ENCODE measurements at places on chromosomes 3 and 15.

DNA sequence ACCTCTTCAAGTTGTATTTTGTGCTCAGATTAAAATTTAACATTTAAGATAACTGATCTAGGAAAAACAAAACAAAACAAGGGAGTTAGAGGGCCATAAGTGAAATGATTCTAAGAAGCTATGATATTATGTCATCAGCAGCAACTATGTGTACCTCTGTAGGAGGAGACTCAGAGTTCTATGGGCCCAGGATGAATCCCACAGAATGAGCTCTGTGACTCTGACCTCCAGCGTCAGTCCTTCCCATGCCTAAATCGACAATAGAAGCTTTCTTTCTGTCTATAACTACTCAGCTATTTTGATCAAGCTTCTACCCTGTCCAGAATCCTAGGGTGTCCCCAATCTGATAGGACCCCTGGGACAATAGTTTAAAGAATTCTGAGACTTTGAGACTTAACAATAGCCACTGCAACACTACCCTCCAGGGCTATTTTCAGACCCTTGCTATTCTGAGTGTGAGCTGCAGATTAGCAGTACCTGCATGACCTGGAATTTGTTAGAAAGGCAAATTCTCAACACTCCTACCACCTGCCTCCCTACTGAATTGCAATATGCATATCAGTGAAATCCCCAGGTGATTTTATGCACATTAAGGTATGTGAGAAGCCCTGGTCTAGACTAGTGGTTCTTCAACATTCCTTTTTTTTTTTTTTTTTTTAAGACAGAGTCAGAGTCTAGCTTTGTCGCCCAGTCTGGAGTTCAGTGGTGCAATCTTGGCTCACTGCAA, 66.7 kb downstream of the ARHGAP31 start:
- no peak for DNase-seq

DNA sequence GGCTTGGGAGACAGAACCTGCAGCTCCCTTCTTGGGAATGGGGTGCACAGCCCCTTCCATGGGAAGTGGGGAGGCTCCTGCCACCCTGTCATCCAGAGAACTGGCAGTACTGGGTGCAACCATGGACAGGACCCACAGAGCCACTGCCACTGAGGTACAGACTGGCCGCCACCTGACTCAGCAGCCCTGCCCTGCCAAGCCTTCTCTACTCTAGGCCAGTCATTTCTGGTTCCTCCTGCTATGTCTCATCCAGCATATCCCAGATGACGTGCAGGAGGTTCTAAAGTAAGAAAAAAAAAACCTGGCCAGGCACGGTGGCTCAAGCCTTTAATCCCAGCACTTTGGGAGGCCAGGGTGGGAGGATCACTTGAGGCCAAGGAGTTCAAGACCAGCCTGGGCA, 76.9 kb upstream of the RPL32 start:
- no peak for DNase-seq

GRCh38 chr3:178584722-178585380, 48.6 kb downstream of the KCNMB2 start:
- no peak for DNase-seq

- no peak for DNase-seq
Measured at GRCh38 chr3:116338713-116339112, 106.6 kb downstream of the LSAMP start.

DNA sequence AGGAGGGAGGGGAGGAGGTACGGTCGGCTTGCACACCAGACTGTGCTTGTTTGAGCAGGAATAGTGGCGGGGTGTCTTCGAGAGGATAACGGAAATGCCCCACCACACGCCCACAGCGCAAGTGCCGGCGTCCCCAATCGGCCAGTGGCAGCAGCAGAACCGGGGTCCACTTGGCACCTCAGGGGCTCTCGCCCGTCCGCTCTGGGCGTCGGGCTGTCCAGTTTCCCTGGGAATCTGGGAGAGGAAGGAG, 53.7 kb downstream of the CCDC54 start:
- DNase-seq: no peak

DNA sequence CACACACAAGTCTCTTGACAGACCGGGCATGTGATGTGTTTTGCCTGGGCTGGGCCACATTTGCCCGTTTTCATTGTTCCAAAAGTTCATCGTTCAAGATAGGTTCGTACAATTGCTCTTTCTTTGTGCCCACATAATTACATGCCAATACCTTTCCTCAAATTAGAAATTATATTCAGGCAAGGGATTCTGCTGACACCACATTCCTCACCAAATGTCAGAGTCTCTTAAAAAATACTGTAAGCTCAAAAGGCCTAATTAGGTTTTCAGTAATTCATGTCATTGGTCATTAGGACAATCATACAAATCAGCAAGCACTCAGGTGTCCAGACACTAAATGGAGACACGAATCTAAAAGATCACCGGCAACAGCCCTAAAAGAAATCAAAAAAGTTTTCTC, 215.3 kb downstream of the ALCAM start:
- no peak for DNase-seq

DNA sequence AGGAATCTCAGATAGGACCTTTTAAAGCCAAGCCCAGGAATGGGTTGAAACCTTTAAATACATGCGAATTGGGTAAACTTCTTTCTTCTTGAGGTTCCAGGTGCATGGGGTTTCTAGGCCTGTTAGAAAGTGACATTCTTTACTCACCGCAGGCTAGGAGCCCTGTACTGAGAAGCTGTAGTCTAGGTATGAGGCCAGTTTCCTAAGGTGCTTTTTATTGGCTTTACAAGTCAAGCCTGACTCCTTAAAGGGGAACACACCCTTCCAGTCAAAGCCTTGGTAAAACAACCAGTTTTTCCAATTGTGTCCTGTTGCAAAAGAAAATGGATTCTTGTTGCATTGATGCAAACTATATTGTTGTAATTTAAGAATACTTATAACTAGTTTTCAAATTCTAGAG, 76.1 kb upstream of the ATP11B start:
- no peak for DNase-seq

- DNase-seq: no peak
Measured at GRCh38 chr15:88048755-88049154, 207.8 kb downstream of the NTRK3 start.

DNA sequence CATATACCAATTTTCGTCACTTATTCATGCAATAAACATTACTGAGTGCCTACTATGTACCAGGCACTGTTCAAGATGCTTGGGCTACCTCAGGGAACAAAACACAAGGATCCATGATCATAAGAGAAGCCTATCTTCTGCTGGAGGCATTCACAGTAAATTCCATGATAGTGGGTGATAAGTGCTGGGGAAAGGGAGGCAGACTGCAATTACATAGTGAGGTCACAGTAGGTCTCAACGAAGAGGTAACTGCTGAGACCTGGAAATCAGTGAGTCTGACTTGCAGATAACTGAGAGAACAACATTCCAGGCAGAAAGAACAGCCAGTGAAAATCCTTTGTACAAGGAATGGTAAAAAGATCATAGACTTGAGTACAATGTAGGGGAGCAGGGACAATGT, 33.6 kb downstream of the RAF1 start:
- no peak for DNase-seq

- peak; percentile 26 for DNase-seq
Measured at GRCh38 chr3:172332256-172333041, 115.8 kb downstream of the GHSR start.

DNA sequence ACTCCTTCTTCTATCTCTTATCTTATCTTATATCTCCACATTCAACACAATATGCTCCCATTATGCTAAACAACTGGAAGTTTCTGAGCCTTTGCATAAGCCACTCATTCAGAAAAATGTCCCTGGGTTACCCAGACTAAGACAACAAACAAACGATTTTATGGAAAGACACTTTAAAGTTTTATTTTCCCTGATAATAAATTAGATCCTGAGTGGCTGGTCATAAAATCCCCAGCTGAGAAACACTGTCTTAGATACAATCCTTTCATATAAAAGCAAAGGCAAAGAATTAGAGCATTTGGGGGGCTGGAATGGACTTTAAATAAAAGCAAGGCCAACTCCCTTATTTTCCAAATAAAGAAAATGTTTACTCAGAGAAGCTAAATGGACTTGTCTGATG, 322.3 kb downstream of the GBE1 start:
- DNase-seq: no peak

GRCh38 chr3:50502584-50503423, 630 bp downstream of the CACNA2D2 start:
- peak; percentile 26 for DNase-seq

- DNase-seq: no peak
Measured at GRCh38 chr3:177427540-177427939, 230.3 kb upstream of the TBL1XR1 start.

GRCh38 chr3:4233488-4233887, 69.7 kb upstream of the SETMAR start:
- no peak for DNase-seq

DNA sequence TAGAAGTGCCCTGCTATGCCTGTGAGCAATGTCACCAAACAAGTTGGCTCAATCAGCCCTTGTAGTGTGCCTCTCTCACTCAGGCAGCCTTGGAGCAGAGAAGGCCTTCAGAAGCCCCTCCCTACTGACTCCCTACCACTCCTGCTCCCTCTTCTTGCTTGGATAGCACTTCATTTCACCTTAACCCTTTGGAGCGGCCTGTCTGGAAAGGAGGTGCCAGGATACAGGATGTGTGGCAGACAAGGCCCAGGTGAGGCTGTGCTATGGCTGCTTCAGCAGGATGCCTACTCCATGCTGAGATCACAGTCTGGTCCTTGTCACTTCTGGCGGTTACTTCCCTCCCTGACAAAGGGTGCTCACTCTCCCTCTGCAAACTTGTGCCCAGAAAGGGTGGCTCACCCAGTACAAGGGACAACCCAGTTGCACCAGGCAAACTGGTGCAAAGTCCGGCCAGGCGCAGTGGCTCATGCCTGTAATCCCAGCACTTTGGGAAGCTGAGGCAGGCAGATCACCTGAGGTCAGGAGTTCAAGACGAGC, 1.1 kb downstream of the MON1A start:
- no peak for DNase-seq

- DNase-seq: no peak
Measured at GRCh38 chr3:14123308-14124222, 1.1 kb downstream of the CHCHD4 start.

DNA sequence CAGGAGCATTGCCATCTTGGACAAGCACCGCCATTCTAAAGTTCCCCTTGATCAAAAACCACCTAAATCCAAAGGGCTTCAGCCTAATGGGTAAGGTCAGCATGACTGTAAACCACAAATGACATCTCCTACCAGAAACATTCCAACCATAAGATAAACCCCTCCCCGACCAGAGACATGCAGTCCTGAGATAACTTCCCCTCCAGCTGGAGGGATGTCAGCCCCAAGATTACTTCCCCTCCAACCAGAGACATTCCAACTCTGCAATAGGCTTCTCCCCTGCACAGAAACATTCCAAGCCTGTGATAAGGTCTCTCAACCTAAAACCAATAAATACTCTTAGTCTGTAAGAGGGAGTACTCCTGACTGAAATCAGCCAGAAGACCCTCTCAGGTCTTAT, 62.7 kb upstream of the DNAJC19 start:
- DNase-seq: no peak

- no peak for DNase-seq
Measured at GRCh38 chr15:81072551-81072950, 61.5 kb upstream of the CFAP161 start.

GRCh38 chr3:157370867-157371266, 65.8 kb upstream of the PTX3 start:
- DNase-seq: no peak

GRCh38 chr3:36318621-36319200, 61.6 kb upstream of the STAC start:
- DNase-seq: no peak

GRCh38 chr3:73245459-73245858, 184.0 kb downstream of the EBLN2 start:
- DNase-seq: no peak

DNA sequence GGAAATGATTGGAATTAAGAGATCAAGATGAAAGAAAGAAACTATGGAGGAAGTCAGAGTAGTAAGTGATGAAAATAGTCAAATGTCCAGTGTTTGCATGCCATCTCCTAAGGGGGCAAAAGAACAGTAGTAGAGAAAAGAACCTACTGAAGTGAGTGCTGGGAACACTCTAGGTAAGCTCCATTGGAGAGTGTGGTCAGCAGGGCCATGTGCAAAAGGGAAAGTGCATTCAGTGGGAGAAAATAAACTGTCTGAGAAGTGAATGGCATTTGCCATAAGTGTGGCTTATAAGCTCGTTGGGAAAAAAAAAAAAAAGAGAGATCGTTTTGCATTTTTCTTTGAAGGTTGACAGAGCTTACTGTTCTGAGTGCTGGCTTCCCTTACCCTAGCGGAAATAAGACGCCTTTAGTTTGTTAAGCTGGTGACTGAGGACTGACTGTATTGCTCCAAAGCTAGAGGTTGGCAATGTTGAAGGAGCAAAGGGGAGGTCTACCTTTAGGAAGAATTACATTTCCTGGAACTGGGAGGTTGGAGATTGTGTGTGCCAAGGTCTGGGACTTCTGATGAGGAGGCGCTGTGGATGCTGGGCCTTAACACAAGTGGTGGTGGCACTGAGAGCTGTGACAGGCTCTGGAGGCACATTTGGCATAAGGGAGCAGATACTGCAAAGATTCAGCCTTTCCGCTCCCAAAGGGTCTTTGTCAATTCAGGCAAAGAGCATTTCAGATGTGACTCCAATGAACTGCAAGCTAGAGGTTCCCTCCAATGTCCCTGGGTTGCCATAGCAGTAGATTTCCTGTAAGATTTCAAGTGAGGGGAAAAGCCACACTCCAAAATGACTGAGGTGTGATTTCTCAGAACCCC, 287.8 kb upstream of the SATB1 start:
- no peak for DNase-seq

All from activated B cell treated with CpG ODN at 0.5 μM for 24 hours (primary cell).